ENCODE measurements at places on chromosomes 12 and 14. TPM values are rescaled to one million over a fixed set of nuclear protein-coding genes. Genes with fewer than 3 reads are reported as not detected.
A peak's percentile ranks its signal among the peaks of the same experiment; 100 is the strongest.

DNA sequence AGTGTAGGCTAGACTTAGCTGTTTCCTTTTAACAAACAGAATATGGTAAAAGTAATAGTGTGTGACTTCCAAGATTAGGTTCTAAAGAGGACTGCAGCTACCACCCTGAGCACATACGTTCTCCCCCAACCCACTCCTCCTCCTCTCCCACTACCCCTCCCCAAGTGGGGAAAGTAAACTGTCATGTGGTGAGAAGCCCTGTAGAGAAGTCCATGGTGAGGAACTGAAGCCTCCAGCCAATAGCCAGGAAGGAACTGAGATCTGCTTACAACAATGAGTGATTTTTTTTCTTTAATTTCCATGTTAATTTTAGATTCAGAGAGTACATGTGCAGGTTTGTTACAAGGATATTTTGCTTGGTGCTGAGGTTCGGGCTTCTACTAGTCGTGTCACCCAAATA, 57.0 kb upstream of the EGLN3 start:
- no peaks in the 10 kb centered on the region for H3K27me3 ChIP-seq
- no peak overlapping the region for H3K4me3 ChIP-seq
- no peak for DNase-seq
- H3K36me3 ChIP-seq = no peaks in the 10 kb centered on the region
- no peak overlapping the region for H3K27ac ChIP-seq
- H3K4me1 ChIP-seq = no peaks in the 10 kb centered on the region

DNA sequence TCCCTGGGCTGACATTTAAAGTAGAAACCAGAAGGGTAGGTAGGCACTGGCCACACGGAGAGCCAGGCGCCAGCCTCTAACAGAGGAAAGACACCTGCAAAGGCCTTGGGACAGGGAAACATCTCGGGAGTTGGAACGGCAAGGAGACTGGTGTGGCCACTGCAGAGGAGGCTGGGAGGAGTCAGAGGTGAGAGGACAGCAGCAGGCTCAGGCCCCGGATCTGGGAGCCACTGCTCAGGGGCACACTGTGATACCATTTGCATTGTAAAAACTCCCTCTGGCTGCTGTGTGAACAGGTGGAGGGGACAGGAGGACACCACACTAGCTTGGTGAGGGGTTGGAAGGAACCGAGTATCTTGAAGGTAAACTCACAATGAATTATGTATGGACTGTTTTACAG, 2.7 kb downstream of the ANHX start:
- H3K4me3 ChIP-seq = no peak overlapping the region
- DNase-seq = no peak
- no peaks in the 10 kb centered on the region for H3K36me3 ChIP-seq

- DNase-seq = no peak
- peak overlapping the region; percentile 91 for H3K27ac ChIP-seq
- peak overlapping the region; percentile 93 for H3K4me3 ChIP-seq
- peaks cover 22% of the 10 kb centered on the region for H3K4me1 ChIP-seq
These were observed 670 bp upstream of the PSMA3 start for GRCh38 chr14:58243790-58244555.

DNA sequence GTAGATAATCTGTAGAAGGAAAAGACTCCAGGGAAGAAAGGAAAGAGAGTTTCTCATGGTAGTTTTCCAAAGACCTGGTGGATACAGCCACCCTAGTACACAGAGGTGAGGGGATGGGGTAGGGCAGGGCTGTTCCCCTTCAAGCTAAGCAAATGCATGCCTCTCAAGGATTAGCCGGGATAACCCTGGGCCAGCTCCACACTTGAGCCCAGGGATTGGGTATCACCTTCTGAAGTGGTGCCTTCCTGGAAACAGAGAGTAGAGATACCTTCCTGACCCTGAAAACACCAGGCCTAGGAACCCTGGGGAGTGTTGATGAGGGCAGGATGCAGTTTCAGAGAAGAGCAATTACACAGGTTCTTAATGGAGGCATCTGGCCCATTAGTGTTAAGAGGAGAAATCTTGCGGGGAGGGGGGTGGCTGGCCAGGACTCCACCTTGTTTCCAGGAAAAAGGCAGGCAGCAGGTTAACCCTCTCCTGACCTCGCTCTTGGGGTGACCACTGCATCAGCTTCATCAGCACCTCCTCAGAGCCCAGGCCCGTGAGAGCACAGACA, 106.9 kb upstream of the TMEM233 start:
- no peaks in the 10 kb centered on the region for H3K27me3 ChIP-seq
- no peak overlapping the region for H3K4me3 ChIP-seq
- no peak overlapping the region for H3K27ac ChIP-seq
- no peaks in the 10 kb centered on the region for H3K36me3 ChIP-seq
- DNase-seq = no peak

DNA sequence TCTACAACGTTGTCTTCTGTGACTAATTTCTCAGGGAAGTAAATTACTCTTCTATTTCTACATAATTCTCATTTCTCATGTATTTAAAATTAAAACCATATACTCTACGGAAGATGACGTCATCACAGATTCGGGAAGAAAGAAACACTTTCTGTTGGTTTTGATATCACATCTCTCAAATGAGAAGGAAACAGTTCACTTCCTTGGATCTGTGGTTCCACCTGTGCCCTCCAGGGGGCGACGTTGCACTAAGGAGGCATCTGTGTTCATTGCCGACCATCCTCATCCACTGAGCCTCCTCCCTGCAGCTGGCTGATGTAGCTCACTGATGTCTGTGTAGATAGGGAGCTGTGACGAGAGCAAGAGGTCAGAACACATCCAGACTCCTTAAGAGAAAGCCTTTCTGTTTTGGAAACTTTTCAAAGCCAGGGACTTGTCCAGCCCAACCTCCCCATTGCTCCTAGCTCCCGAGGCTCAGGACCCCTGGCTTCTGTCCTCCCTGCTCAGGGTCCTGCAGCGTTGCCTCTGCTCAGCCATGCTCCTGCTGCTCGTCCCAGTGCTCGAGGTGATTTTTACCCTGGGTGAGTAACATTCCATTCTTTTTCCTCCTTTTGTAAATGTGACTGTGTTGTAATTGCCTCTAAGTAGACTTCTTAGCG, 172.7 kb upstream of the OR4E1 start:
- no peaks in the 10 kb centered on the region for H3K36me3 ChIP-seq
- H3K27me3 ChIP-seq = no peaks in the 10 kb centered on the region
- no peaks in the 10 kb centered on the region for H3K4me1 ChIP-seq
- H3K27ac ChIP-seq = no peak overlapping the region

GRCh38 chr12:68240079-68240478, 13.3 kb downstream of the IL22 start:
- no peaks in the 10 kb centered on the region for H3K4me1 ChIP-seq
- H3K27ac ChIP-seq = peak overlapping the region; percentile 65
- no peak overlapping the region for H3K4me3 ChIP-seq
- no peaks in the 10 kb centered on the region for H3K27me3 ChIP-seq
- DNase-seq = no peak
- H3K36me3 ChIP-seq = no peaks in the 10 kb centered on the region

- H3K4me3 ChIP-seq = peak overlapping the region; percentile 3
- peaks cover 18% of the 10 kb centered on the region for H3K4me1 ChIP-seq
- H3K36me3 ChIP-seq = no peaks in the 10 kb centered on the region
- no peak for DNase-seq
- H3K27ac ChIP-seq = peak overlapping the region; percentile 37
These were observed 76.1 kb downstream of the STON2 start for GRCh38 chr14:81324011-81324410.

GRCh38 chr14:92670160-92670559, 78.3 kb downstream of the LGMN start:
- no peaks in the 10 kb centered on the region for H3K36me3 ChIP-seq
- no peak overlapping the region for H3K4me3 ChIP-seq
- H3K27ac ChIP-seq = no peak overlapping the region
- no peaks in the 10 kb centered on the region for H3K27me3 ChIP-seq

- H3K27ac ChIP-seq = no peak overlapping the region
- no peaks in the 10 kb centered on the region for H3K27me3 ChIP-seq
- peaks cover 22% of the 10 kb centered on the region for H3K36me3 ChIP-seq
- H3K4me3 ChIP-seq = no peak overlapping the region
- no peak for DNase-seq
These were observed 40.0 kb downstream of the ISCA2 start for GRCh38 chr14:74533576-74533975.

- no peak for DNase-seq
- H3K36me3 ChIP-seq = peaks cover 2% of the 10 kb centered on the region
- H3K27me3 ChIP-seq = no peaks in the 10 kb centered on the region
- no peak overlapping the region for H3K4me3 ChIP-seq
- peaks cover 7% of the 10 kb centered on the region for H3K4me1 ChIP-seq
These were observed 51.5 kb downstream of the ZC3H14 start for GRCh38 chr14:88614218-88614907.

DNA sequence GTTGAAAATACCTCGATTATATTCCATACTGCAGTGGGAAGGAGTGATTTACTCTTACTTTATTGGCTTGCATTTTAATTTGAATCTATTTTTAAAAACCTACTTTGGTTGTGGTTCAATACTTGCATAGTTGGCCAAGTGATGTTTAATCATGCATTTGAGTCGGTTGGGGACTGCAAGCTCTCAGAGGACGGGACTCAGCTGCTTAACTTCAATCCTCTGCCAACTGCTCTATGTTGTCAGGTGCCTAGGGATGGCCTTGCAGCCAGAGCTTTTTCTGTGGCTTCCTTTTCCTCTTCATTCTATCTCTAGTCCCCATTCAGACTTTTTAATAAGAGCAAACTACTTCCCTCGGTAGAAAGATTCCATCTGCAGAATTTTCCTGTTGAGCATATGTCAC, 53.4 kb upstream of the KRR1 start:
- no peaks in the 10 kb centered on the region for H3K36me3 ChIP-seq
- DNase-seq = no peak
- no peak overlapping the region for H3K27ac ChIP-seq
- no peak overlapping the region for H3K4me3 ChIP-seq
- no peaks in the 10 kb centered on the region for H3K4me1 ChIP-seq

- no peak for DNase-seq
- H3K4me3 ChIP-seq = no peak overlapping the region
- H3K36me3 ChIP-seq = no peaks in the 10 kb centered on the region
These were observed 104.5 kb downstream of the MYRFL start for GRCh38 chr12:69929531-69929930.

DNA sequence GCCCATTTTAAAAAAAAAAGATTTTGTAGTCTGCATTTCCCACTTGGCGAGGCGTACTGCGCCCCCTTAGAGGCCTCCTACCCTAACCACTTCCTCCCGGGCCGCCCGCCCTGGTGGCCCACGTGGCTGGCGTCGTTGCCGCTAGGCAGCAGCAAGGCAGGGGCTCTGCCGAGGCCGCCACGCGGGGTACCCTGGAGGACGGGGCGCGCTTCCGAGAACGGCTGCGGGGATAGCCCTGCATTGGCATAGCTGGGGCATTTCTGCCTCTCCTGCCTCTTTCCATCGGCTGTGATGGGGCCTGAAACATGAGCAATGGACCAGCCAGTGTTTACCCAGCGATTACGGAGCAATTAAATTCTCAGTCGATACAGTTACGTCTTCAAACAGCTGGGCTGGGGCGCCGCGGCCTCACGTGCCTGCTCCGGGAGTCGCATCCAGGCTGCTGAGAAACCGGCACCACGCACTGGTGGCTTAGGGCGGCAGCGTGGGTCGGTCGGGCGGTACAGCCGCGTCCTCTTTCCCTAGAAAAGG, 38.0 kb downstream of the IQSEC3 start:
- no peak overlapping the region for H3K4me3 ChIP-seq
- no peaks in the 10 kb centered on the region for H3K4me1 ChIP-seq
- H3K27ac ChIP-seq = no peak overlapping the region
- H3K36me3 ChIP-seq = no peaks in the 10 kb centered on the region
- H3K27me3 ChIP-seq = peaks cover 15% of the 10 kb centered on the region
- DNase-seq = no peak

Gene SLC10A1
- not detected for total RNA-seq

Gene MORN3
- under 0.01 TPM for total RNA-seq

Gene FAM181A
- total RNA-seq = not detected

Gene RTN1
- 20.7 TPM for total RNA-seq

Gene INSM2
- total RNA-seq = not detected

Measured in tibial nerve (tissue), 4 donors.